Diencephalon (tissue), 1 donor: ENCODE measurements at places on chromosomes 12 and 14. TPM values are rescaled to one million over a fixed set of nuclear protein-coding genes. Genes with fewer than 3 reads are reported as not detected.

GALNT8 gene
- 48.0 TPM for total RNA-seq

CRIP1 gene
- total RNA-seq = 2.3 TPM

AKAP5 gene
- 44.5 TPM for total RNA-seq

IAPP gene
- not detected for total RNA-seq

EID3 gene
- total RNA-seq = 6.5 TPM

APOLD1 gene
- 26.1 TPM for total RNA-seq
